ENCODE measurements at places on chromosomes 1 and 21. TPM values are rescaled to one million over a fixed set of nuclear protein-coding genes. Genes with fewer than 3 reads are reported as not detected.

The LPGAT1 gene
- 46.3 TPM for total RNA-seq

- DNase-seq: no peak
Observed at GRCh38 chr1:110230381-110231199, 20.5 kb downstream of the KCNC4 start.

The C1orf52 gene
- 12.8 TPM for total RNA-seq

GRCh38 chr1:57927003-57927402, 503.1 kb upstream of the DAB1 start:
- no peak for DNase-seq

The ZBTB48 gene
- total RNA-seq: 17.5 TPM

The C21orf58 gene
- total RNA-seq: 1.7 TPM

The EDARADD gene
- not detected for total RNA-seq

DNA sequence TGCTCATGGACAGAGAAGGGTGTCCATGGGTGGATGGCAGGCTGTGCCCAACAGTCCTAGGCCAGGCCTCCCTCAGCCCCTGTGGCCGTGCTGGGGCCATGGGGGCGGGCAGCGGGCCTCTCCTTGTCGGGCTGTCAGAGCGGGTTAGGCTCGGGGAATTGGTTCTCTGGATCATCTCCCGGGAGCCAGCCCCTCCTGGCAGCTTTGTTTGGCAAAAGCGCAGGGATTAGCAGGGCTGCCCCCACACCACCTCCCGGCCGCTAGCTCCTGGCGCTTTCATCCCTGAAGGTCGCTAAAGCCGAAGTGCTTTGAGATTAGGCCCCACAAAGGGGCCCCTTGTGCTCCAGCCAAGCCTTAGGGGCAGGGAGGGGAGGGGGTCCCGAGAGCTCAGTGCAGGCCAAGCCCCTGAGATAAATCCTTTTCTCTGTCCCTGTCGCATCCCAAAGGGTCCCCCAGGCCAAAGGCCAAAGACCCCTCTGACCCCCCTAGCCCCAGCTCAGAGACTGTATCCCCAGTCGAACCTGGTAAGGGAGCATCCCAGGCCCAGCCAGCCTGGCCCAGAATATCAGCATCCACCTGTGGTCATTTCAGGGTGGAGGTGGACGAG, 9.8 kb upstream of the DMBX1 start:
- no peak for DNase-seq

The MX2 gene
- total RNA-seq: 0.57 TPM

The USH2A gene
- 0.21 TPM for total RNA-seq

- peak; percentile 68 for DNase-seq
Observed at GRCh38 chr21:36087362-36088138, 17.7 kb downstream of the CBR1 start.

GRCh38 chr1:201370500-201370899, 7.0 kb downstream of the TNNT2 start:
- DNase-seq: peak; percentile 34

The ZNF124 gene
- 24.4 TPM for total RNA-seq

The PYHIN1 gene
- total RNA-seq: not detected

DNA sequence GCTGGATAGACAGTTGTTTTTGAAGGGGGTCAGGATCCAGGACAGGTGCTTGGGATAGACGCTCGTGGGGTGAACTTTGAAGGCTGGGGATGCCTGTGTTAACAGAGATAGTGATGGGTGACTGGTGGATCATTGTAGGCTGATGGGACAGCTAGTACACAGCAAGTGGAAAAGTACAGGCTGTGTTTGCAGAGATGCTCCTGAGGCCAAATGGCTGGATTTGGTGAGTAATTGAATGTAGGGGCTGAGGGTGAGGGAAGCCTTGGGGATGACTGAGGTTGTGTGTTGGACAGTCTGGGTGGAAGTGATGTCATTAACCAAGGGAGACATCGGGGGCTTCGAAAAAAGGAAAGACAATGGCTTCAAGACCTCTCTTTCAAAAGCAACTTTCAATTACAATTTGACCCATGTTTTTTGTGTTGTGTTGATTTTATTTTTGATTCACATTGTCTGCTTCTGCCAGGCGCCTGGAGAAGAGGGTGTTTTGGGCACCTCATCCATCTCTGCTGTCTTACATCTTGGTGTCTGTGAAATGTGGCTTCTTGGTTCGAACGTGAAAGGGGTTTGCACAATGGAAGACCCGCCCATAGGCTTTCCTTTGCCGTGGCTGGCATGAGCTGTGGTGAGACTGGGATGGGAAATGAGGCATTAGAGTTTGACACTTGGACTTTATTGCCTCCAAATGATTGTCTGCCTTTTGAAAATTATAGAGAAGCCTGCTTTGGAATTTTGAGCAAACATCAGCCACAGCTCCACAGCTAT, 147.5 kb downstream of the FOXD2 start:
- no peak for DNase-seq

DNA sequence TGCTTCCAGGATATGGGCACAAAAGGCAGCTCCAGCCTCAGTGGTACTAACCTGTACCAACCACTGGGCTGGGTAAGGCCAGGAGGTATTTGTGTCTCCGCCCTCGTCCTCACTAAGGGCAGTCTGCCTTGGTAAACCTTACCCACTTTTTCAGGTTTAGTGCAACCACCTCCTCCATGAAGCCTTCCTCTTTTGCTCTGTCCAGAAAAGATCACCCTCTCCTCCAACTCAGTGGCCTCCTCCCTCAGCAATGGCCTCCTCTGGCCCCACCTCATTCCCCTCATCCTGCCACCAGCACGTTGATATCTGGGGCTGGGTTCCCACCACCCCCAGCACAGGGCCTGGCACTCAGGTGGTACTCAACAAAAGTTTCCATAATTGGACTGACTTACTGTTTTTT, 161.5 kb downstream of the GRIK3 start:
- DNase-seq: no peak

- no peak for DNase-seq
Observed at GRCh38 chr1:193479187-193479586, 292.8 kb upstream of the B3GALT2 start.

- no peak for DNase-seq
Observed at GRCh38 chr21:17726047-17726829, 92.9 kb downstream of the C21orf91 start.

DNA sequence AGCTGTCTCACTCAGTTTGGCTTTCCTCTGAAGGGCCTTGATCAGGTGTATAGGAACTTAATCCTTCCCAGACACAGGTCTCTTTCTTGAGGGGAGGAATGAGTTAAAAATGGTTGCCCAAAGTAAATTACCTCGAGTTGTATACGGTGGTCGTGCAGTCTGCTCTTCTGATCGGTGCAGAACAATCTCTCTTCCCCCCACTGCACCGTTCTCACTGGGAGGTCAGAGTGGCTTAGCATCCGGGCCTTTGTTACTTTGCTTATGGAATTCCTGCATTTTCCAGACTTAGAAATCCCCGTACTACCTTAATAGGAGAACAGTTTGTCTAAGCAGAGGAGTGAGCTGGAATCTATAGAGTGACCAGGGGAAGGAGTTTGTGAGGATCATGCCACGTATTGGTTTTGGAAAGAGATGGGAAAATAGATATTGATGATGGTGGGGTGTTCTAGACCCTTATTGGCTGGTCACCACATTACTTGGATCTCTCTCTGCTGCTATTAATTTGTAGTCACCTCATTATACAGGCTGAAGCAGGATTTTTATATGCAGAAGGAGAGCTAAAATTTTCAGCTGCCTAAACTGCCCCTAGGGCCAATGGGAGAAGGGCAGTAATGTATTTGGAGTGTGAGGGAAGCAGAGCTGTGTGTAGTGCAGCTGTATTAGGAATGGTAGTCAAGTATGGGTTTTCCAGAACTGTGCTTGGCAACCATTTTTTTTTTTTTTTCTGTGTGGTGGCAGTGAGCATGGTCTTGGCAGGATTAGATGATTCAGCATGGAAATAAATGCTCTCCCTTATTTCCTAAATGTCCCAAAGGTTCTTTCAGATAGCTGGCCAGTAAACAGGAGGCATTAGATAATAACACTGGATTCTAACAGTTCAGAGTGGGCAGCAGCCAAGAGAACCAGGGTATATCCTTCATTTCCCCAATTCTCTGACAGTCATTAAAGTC, 81.5 kb downstream of the NDUFS5 start:
- peak; percentile 53 for DNase-seq

- DNase-seq: peak; percentile 77
Observed at GRCh38 chr1:51519048-51519864, at the start of gene EPS15. TSS of gene EPS15 (minus strand) at chr1:51519266. CDS start at chr1:51519231, 35 bp downstream.

GRCh38 chr1:204909109-204909508, 38.4 kb downstream of the NFASC start:
- no peak for DNase-seq

The LHX8 gene
- not detected for total RNA-seq

- DNase-seq: peak; percentile 13
Observed at GRCh38 chr1:247228133-247228532, 27.7 kb upstream of the VN1R5 start.
